ENCODE measurements at places on chromosomes 3 and 15.
A peak's percentile ranks its signal among the peaks of the same experiment; 100 is the strongest.

GRCh38 chr3:49120438-49121131 is at the start of gene USP19:
Gene USP19 (minus strand): TSS chr3:49120823. CDS start chr3:49119145, 1,678 bp downstream.
- peak; percentile 93 for DNase-seq

DNA sequence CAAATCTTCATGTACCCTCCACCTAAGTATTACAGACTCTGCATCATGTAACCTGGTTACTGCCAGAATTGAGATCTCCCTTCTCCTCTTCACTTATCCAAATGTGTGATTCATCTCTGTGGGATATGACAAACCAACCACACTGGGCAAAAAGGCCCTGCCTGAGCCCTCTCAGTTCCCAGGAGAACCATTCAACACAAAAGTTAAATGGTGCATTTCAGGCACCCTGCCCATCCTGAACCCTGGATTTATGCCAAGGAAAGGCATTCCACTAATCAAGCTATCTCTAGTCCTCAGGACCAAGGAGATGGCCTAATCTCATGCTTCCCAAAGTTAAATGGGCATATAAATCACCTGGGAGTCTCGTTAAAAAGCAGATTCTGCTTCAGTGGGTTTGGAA is 108.5 kb downstream of the TNIK start:
- peak; percentile 95 for DNase-seq

DNA sequence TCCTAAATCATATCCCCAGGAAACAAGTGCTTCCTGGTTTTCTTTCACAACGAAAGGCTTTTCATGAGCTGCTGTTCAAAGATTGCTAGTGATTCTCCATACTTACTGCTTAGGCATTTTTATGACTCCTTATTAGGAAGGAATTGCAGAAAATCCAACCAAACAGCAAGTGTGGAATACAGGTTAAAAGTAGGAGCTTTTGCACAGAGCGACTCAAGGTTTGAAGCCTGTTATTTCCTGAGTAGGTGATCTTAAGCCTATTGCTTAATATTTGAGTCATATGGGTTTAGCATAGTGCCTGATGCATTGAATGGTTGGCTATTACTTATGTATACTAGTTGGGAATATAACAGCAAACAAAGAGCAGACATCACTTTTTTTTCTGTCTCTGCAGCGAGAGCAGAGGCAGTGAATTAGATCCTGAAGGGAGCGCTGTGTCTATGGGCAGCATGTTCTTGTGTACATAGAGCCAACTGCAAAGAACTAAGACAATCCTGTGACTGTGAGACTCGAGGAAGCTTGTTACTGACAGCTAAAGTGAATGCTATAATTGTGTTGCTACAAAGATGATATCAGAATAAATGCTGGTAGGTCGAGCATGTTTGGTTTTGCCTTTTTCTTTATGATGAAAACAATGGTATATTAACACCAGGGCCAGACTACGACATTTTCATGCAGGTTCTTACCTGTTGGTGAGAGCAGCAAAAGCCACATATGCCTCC is 6.3 kb downstream of the TM4SF1 start:
- peak; percentile 73 for DNase-seq

GRCh38 chr3:128591738-128592426 is 58.7 kb downstream of the RPN1 start:
- no peak for DNase-seq

GRCh38 chr3:130627882-130628281 is 110.9 kb downstream of the COL6A6 start:
- DNase-seq, result no peak
